Cerebellar cortex (tissue), 1 donor: ENCODE measurements at places on chromosomes 2 and 18.

GRCh38 chr2:144703852-144704708 lies 184.2 kb upstream of the ZEB2 start:
- DNase-seq = no peak

DNA sequence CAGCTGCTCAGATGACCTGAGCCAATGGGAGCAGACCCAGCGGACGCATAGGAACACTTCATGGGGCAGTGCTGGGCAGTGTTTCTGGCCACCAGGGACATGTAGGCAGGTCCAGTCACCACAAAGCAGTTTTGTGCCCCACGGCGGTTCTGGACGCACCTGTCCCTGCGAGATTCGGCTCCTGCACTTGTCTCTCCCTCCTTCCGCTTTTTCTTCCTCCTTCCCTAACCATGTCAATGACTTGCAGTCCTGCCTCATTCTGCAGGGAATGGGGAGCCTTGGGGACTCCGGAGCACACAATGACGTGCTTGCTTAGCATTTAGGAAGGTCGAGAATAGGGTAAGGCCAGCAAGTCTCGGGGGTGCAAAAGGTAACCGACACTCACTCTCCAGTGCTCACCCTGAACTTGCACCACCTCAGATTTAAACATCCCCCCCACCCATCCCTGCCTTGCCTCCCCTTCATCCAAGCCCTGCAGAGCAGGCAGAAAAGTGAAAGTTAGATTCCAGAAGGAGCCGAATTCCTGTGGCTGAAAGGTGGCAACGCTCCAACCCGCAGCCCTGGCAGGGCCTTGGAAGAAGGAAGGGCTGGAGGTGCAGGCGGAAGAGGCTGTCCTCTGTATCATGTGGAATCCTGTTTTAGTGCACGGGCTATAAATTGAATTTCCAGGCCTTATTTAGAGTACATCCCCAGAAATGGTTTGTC lies 40.5 kb upstream of the ATG16L1 start:
- DNase-seq = peak; percentile 42

- DNase-seq = no peak
Observed at GRCh38 chr18:24006712-24007313, 7.7 kb upstream of the TTC39C start.

DNA sequence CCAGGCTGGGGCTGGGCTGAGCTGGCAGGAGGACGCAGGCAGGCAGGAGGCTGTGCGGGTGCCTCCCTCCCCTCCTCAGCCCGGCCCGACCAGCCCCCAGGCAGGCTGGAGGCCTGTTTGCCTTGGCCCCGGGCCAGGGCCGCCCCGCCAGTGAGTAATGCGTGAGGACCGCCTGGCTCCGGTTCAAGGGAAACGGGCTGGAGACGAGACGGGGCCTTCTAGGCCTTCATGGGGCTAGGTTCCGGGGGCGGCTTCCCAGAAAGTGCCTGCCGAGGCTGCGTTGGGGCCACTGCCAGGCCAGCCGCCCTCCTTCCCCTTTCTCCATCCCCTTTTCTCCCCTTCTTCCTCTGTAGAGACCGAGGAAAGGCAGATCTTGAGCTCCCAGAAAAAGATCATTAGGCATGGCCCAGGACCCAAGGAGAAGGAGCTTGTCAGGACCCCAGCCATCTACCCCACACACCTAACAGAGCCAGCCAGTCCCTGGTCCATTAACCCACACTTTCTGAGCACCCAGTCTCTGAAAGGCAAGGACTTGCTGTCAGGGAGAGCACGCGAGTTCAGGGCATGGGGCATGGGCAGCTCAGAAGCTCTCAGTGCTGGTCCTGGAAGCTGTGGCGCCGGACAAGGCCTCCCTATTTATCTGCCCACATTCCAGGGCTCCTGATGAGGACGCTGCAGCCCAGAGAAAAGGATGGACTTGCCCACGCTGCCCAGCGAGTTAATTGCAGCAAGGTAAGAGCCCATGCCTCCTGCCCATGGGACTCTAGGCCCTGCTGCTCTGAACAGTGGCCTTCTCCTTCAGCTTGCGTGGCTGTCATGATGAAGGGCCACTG lies 48.5 kb downstream of the SMAD7 start:
- no peak for DNase-seq

DNA sequence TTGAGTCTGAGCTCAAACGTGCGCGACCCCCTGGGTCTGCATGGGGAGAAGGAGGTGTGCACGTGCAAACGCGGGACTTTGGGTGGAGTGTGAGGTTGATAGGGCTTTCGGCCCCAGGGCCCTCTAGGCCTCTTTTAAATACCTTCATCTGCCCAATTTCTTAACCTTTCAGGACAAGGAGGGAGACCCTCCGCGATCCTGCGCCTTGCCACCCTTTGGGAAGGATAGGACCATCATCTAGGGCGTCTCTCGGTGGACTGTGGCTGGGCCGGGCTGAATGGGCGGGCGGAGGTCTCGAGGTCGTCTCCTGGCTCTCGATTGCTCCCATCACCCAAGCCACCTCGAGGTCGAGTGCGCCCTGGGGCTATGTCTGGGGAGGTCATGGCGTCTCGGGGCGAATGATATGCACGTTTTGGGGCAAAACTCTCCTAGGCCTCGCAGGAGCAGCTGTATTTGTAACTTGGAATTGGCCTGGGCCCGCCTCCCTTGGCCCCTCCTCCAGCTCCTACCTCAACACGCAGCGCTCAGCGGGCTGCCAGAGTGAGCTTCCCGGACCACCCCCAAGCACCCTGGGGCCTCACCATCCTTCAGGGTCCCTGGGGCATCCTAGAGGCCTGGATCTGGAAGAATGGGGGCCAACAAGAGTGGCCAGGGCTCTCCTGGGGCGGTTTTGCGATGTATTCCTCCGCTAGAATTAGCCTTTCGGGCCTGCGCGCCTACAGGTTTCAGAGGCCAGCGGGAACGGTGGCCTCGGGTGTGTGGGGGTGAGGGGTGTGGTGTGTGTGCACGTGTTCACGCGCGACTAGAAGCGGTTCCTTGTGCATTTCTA lies 8.7 kb upstream of the SIX3 start:
- DNase-seq = no peak

DNA sequence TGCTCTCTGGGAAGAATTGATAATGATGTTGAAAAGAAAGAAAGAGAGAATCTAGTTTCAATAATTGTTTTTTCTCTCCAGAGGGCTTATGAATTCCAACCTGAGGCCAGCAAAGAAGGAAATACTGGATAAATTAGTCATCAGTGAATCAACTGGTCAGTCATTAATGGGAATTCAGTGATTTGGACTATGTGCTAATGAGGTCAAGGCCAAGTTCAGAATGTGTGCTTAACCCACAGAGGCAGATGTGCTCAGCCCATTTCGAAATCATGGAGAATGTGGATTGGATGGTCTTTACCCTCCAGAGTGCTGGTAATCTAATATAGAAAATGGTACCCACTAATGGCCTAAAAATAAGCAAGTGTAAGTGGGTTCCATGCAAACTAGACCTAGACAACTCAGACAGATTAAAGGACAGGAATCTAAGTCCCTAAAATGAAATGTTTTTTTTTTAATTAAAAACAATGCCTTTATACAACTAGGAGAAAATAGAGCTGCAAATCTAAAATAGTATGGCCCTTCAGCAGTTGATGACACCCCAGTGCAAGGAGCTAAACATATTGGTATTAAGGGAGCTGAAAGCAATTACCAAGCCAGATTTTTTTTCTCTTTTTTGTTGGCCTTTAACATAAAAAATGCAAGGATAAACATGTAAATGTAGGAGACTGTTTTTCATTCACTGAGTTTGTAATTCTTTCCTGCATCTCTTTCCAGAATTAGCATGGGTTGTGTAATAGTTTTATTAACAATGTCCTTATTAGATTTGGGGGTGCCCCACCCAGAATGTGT lies 296.9 kb downstream of the SATB2 start:
- DNase-seq = no peak

- no peak for DNase-seq
Observed at GRCh38 chr18:36536426-36536825, 238.9 kb downstream of the FHOD3 start.

- no peak for DNase-seq
Observed at GRCh38 chr2:2926858-2927175, 450.8 kb downstream of the EIPR1 start.

GRCh38 chr2:37585295-37585908 lies 86.0 kb downstream of the CDC42EP3 start:
- no peak for DNase-seq

DNA sequence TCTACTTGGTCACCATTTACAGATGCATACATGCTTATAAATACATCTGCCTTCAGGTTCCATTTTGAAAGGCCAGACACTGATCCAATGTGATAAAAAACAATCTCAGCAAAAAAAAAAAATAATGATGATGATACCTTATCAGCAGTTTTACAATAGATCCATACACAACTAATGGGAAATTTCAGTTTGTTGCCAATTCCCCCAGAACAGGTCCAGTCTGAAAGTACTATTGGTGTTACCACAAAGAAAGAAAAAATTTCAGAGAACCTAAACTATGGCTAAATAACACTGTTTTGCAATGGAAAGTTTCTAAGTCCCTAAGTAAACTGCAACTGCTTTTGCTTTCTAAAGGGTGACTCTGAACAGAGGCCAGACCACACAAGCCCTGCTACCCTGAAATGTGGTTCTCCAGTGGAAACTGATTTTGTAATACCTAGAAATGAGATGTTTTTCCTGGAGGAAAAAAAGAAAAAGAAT lies 54.1 kb downstream of the LPIN2 start:
- DNase-seq = no peak

GRCh38 chr2:70349921-70350685 lies 48.2 kb upstream of the FAM136A start:
- no peak for DNase-seq

GRCh38 chr2:240646176-240646899 lies 21.1 kb downstream of the GPR35 start:
- DNase-seq = no peak

DNA sequence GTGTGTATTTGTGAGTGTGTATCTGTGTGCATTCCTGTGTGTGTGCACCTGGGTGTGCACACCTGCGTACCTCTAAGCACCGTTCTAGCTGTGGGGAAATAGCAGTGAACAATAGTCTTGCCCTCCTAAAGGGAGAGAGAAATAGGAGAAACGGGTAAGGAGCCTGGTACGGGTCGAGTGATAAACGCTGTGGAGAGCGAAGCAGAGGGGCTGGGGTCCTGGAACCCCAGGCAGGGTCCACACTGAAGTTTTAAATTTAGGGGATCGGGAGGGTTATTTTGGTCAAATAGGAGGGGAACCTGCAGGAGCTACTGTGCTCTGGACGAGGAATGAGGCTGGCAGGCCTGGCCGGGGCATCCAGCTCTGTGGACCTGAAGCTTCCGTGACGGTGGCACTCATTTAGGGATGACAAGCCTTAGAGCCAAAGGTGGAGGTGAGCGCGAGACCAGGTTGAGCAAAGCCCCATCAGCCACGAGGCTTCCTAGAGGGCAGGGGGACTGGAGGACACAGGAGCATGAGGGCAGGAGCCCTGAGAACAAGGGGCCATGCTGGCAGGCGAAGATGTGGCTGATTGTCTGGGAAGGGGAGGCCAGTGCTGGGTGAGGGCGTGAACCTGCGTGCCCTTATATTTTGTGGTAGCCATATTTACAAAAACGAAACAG lies 188.0 kb downstream of the RTP5 start:
- DNase-seq = no peak

DNA sequence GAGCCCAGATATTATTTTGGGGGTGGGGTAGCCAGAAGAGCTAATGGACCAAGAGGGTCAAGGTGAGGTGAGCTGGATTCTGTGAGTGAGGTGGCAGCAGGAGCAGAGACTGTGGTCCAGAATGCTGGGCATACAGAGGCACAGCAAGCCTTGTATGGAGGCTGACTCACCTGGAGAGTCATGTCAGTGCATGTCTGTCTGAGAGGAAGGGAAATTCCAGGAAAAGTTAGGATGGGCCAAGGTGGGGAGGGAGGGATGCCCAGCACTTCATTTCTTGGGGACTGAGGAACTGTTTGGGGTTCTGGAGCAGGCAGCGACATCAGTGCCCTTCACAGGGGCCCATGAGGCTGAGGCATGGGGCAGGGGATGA lies 21.1 kb downstream of the PER2 start:
- DNase-seq = no peak

DNA sequence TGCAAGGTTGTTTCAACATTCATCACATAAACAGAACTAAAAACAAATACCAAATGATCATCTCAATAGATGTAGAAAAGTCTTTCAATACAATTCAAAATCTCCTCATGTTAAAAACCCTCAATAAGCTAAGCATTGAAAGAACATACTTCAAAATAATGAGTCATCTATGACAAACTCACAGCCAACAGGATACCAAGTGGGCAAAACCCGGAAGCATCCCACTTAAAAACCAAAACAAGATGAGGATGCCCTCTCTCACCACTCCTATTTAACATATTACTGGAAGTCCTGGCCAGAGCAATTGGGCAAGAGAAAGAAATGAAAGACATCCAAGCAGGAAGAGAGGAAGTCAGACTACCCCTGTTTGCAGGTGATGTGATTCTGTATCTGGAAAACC lies 992.2 kb upstream of the PIK3C3 start:
- no peak for DNase-seq

DNA sequence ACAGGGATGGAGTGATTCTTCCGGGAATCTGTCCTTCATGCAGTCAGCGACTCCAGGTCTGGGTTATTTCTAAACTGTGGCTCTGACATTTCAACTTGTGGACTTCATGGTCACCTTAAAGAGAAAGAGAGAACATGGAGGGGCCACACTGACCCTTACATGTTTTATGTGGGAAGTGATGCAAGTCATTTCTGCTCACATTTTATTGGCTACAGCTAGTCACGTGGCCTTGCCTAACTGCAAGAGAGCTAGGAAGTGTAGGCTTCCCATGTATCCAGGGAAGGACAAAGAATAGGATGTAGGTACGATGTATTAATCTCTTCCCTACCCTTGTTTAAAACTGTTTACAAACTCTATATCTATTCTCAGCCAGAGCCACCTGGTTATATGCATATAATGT lies 30.3 kb upstream of the AFTPH start:
- no peak for DNase-seq

GRCh38 chr2:151733771-151734672 lies at the start of gene NEB:
Gene NEB, minus strand, starts transcription at chr2:151734476. Its CDS starts 1,320 bp downstream, at chr2:151733156.
- DNase-seq = no peak

GRCh38 chr2:11990576-11990975 lies 244.1 kb downstream of the LPIN1 start:
- no peak for DNase-seq

GRCh38 chr2:227147023-227147422 lies 17.0 kb downstream of the COL4A4 start:
- DNase-seq = no peak

- DNase-seq = no peak
Observed at GRCh38 chr2:230000118-230000841, 68.4 kb downstream of the SLC16A14 start.

DNA sequence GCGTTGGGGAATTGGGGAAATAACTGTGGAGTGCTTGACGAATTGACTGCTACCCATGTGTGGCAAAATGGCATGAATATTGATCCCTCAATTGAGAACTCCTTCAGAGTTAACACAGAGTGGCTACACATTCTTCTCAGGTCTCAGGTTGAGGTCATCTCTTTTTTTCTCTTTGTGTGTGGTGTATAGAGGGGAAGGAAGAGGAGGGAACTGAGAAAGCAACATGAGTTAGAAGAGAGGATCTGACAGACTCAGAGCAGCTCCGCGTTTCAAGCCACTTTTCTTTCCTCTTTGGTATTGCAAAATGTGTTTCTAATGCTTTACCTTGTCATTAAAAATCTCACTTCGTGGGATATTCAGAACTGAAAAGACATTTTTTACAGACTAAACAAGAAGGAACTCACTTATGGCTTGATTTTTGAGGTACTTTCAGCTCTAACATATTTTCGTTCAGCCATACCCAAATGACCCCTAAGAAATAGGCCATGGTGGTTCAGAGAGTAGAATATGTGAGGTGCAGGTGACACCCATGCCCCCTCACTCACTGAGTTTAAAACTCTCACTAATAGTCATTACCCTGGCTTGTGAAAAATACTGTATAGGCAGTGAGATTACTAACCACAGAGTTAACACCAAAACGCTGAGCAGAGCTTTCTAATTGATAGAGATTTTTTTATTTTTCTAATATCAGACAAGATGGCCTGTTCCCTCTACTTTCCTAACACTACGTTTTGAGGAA lies 22.5 kb downstream of the STAT4 start:
- no peak for DNase-seq
